ENCODE measurements at places on chromosomes 3 and 15. TPM values are rescaled to one million over a fixed set of nuclear protein-coding genes. Genes with fewer than 3 reads are reported as not detected.

Gene GATA2
- 5.5 TPM for total RNA-seq

Gene IL20RB
- total RNA-seq = 1.1 TPM

Gene STRA6
- 3.0 TPM for total RNA-seq

DNA sequence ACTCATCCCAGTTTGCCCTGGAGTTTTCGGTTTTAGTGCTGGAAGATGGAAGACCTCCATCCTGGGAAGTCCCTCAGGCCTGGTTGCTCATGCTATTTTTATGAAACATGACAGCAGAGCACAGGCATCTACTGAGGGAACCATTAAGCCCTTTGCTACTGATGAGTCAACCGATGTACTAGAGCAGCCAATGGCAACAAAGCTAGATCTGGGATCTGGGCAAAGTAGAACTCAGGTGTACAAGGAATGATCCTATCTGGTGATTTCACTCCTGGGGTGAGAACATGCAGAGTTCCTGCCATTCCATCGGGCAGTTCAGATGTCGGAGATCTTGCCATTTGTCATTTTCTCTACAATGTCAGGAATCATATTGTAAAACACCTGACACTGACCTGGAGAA, 166.2 kb upstream of the NSMCE3 start:
- peak; percentile 12 for DNase-seq

GRCh38 chr3:129699199-129699598, 92.7 kb upstream of the PLXND1 start:
- no peak for DNase-seq

DNA sequence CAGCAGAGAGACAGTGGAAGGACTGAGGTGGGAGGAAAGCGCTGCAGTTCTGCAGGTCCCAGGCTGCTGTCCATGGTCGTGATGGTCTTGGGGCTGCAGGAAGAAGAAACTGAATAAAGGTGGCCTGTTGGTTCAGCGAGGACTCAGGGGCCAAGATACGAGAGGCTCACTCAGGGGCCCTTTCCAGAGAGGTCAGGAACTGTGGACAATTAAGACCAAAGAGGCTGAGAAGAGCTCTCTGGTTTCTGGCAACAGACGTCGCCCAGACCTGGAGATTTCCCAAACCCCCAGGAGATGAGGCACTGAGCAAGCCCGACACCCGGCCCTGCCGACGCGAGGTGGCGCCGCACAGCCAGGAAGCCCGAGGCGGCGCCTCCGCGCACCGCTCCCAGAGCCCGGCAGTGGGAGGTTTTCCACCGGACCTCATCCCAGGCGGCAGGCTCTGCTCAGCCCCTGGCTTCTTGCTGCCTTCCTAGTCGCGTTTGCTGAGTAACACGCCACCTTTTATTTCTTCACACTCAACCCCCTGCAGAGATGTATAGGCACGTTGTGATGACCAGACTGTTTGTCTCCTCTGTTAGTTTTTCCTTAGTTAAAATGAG, 56.4 kb upstream of the ARRDC4 start:
- peak; percentile 55 for DNase-seq

DNA sequence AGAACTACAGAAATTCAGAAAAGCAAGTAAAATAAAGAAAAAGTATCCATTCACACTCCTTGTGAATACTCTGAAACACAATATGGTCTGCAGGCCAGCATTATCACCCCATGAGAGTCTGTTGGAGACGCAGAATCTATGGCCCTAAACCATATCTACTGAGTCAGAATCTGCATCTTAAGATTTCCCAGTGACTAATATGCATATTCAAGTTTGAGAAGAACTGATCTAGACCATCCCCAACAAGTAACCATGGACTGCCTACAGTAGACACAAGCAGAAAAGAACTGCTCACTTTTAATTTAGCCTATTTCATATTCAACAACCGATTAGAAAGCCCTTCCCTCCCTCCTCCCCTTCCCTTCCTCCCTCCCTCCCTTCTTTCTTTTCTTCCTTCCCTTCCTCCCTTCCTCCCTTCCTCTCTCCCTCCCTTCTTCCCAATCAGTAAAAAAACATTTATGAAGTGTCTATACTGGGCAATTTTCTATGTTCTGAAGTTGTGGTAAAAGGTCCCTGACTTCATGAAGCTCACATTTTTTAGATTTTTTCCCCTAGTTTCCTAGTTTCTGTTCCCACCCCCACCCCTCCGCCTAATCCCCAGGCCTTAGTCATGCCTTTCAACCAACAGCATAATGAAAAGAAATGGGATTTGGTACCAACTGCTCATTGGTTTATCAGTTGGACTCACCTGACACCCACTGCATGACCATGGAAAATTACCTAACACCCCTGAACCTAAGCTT, 125.2 kb downstream of the CNTN3 start:
- DNase-seq = no peak

DNA sequence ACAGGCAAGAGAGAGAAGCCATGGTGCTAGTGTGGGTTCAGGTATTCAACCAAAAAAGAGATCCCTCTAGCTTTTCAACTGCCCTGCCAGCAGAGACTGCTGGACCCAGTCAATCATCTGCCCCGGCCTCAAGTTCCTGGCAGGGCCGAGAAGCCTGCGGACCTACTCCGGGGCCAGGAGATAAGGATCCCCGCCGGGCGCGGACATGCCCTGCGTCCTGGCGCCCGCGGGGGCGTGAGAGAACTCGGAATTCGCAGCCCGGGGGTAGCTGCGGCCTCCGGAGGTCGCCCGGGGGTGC, 821 bp upstream of the MAGI1 start:
- peak; percentile 13 for DNase-seq

- no peak for DNase-seq
Measured at GRCh38 chr15:29205186-29205585, 64.4 kb downstream of the NSMCE3 start.

DNA sequence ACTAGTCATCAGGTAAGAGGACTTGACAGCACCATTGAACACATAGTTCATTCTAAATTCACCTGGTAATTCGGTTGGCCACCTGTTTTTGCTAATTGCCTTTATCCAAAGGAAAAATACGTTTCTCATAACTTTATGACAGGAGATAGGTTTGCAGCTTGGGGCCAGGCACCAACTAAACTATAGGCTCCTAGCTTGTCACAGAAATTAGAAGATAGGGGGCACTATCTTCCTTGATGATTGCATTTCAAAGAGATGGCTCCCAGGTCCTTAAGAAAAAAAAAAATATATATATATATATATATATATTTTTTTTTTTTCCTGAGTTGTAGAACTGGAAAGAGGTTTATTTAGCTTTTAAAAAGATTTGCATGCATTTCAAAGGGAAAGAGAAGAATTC, 563.6 kb downstream of the NAALADL2 start:
- DNase-seq = no peak

DNA sequence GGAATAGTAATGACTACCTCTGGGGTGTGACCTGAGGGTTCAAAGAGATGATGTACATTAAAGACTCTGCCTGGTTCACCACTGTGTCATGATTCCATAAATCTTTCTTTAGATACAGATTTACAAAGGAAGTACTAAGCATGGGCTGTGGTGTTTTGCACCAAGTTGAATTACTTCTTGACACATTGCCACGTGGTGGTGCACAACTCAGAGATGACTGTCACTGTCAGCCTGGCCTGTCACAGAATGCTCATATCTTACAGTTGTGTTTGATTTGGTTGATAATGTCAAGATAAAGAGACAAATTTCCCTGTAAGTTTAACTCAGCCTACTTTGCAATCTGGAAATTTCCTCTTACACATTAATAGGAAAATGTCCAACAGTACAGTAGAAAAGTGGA, 3.2 kb downstream of the CTDSPL start:
- DNase-seq = no peak

DNA sequence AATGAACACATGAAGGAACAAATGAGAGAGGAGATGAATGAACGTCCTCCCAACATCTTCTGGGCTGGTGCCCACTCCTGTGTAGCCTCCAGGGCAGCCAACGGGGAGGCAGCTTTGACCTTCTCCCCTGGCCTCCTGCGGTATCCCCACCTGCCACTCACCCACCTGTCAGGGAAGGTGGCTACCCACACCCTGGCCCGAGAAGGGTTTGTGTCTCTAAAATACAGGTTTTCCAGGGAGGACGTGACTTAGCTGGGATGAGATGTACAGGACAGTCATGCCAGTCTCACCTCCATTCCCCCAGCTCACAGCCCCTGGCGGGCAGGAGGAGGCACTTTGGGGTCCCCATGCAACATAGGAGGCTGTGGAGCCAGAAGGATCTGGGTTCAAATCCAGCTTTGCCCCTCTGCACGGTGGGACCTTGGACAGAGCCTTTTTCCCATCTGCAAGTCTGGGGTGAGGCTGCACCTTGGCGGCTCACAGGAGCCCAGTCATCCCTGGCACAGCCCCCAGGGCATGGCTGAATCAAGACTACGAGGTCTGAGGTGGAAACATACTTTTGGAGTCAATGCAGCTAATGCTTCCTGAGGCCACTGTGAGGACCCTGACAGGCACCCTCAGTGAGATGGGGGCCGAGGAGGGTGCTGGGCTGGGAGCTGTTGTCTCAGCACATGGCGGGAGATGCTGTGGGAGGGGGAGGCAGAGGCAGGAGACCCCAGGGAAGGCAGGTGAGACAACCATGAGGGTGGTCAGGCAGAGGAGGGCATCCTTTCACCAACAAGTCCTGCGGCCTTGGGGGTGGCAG, 11.1 kb upstream of the PLXND1 start:
- no peak for DNase-seq
